ENCODE measurements at places on chromosomes 1 and 21. TPM values are rescaled to one million over a fixed set of nuclear protein-coding genes. Genes with fewer than 3 reads are reported as not detected.
A peak's percentile ranks its signal among the peaks of the same experiment; 100 is the strongest.

C1orf185 gene
- total RNA-seq: not detected

DNA sequence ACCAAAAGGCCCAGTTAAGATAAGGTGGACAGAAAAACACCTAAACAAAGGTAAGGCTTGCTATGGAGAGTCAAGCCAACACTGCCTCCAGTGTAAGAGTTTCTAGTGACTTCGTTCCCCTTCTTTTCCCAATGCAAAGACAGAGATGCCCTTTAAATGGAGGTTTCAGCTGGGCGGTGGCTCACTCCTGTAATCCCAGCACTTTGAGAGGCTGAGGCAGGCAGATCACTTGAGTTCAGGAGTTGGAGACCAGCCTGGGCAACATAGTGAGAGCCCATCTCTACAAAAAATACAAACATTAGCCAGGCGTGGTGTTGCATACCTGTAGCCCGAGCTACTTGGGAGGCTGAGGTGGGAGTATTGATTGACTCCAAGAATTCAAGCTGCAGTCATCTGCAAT lies 24.0 kb upstream of the COL6A1 start:
- no peak for DNase-seq

PROX1 gene
- 0.33 TPM for total RNA-seq

DNA sequence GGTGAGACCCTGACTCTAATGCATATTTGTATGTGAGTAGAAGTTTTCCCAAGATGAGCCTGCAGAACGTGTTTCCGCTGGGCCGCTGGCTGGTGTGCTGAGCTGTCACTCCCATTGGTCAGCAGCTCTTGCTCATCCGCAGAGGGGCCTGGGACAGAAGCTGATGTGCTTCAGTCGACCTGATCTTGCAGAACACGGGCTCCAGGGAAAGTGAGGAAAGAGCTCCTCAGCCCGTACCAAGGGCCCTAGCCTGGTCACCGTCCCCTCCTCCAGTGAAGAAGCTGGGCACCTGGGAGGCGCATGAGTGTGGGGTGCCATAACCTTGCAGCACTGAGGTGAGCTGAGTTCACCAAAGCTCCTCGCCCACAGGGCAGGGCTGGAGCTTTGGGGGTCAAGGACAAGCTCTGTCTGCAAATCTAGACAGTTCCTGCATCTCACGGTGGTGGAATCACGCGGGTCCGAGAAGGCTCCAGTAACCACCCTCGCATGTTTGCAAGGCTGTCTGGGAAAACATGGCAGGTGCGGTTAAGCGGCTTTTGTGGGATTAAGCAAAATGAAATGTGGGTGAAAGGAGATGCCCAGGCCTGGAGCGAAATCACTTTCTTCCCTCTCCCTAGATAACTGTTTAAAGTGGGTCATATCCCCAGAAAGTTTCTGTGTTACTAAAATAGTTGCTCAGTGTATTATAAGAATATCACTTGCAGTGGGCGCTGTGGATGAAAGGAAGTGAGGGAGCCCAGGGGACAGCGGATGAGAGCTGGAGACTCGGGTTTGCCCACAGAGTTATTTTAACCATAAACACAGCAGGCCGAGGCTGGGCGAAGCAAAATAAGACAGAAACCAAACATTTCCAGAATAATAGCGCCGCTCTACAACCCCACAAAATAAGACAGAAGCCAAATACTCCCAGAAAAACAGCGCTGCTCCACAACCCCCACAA lies 33.1 kb upstream of the LRRC3 start:
- no peak for DNase-seq

GRCh38 chr1:6927626-6928025 lies 142.4 kb downstream of the CAMTA1 start:
- DNase-seq: peak; percentile 12

- DNase-seq: peak; percentile 62
These were observed 19.3 kb upstream of the KLHDC8A start for GRCh38 chr1:205375835-205376545.

GRCh38 chr1:222889440-222889839 lies 74.6 kb downstream of the DISP1 start:
- no peak for DNase-seq

- DNase-seq: no peak
These were observed 187.0 kb upstream of the RUNX1 start for GRCh38 chr21:35236090-35236489.

DNA sequence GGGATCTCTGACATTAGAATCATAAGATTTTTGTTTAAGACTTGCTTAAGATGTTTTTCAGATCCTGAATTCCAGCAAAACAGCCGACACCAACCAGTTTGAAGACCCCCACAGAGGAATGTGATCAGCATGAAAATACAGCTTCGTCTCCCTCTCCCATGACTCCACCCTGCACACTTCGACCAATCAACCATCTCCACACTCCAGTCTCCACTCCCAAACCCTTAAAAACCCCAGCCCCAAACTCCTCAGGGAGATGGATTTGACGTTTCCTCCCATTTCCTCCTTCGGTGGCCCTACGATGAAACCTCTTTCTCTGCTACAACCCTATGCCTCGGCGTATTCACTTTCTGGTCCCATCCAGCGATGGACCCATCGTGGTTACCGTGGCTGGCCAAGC lies 30.1 kb upstream of the KIF26B start:
- DNase-seq: no peak
